ENCODE measurements at places on chromosomes 12 and 14.

- no peak for DNase-seq
Measured at GRCh38 chr14:69945912-69946311, 66.7 kb downstream of the SMOC1 start.

GRCh38 chr14:105471297-105471821 is 3.3 kb upstream of the CRIP2 start:
- DNase-seq: no peak

DNA sequence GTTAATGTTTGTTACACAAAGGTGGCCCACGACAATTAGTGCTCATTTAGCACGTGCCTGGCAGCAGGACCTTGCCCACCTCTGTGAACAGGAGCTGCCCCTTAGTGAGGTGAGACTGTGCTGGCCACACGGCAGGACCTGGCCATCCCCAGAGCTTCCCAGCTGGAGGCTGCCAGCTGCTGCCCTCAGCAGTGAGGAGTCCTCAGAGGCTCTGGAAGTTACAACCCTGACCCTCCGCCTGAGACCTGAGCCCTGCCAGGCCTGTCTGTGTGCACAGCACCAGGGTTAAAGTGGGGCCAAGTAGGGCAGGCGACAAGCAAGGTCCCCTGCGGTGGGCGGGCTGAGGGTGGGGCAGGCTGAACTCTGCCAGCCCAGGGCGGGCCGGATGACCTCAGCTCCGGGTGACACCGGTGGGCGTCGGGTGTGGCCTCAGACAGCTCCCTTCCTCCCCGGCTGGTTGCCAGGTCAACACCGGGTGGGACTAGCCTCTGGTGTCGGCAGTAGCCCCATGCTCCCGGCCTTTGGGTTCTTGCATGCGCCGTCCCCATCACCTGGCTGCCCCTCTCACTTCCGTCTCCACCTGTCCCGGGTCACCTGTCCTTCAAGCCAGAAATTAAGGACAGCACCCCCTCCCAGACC is 9.2 kb upstream of the LBHD2 start:
- no peak for DNase-seq

- no peak for DNase-seq
Measured at GRCh38 chr14:51082349-51082748, 12.6 kb downstream of the TRIM9 start.

GRCh38 chr12:131903270-131904255 is 9.1 kb downstream of the ULK1 start:
- DNase-seq: no peak

DNA sequence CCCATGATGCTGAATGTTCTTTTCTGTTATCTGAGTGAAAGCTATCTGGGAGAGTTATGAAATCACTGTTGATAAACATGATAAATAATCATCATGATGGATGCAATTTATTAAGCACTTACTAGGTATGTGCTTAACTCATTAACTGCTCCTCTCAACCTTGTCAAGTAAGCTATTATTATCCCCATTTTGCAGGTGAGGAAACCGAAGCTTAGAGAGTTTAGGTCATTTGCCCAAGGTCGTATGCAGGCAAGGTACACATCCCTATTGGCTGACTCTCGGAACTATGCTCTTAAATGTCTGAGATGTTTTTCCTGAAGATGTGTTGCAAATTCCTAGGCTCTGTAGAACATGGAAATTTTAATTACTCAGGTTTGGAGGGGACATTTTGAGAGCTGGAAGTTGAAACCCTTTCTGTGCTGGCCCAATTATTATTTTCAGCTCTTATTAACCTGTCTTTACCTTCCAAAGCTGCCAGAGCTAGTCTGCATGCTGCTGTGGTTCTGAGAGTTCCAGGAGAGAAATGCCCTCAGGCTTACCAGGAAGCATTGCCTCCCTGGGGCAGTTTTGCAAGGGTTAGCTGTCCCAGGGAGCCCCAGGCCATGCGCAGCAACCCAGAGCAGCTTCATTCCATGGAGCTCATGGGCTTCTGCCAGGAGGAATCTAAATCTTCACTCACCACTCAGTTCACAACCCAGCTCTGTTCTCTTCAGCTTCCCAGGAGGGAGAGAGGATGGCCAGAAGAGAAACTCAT is 55.6 kb upstream of the OAS1 start:
- no peak for DNase-seq

- DNase-seq: no peak
Measured at GRCh38 chr14:103105580-103106150, 11.1 kb downstream of the EXOC3L4 start.

DNA sequence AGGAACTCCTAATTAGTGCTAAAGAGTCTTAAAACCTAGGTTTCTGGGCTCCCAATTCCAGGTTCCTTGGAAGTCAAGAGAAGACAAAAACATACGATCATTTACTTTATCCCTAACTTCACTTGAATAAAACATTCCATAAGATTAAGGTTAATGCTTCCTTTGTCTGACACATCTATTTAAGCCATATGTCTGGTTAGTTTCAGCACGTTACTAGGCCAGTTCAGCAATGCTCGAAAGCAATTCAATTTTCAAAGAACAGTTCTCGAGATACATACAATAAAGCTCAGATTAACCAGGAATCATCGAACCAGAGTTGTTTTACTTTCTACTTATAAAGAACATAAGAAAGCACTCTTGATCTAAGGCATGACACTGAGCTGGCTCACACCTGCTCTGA is 68.0 kb upstream of the POC1B start:
- no peak for DNase-seq

DNA sequence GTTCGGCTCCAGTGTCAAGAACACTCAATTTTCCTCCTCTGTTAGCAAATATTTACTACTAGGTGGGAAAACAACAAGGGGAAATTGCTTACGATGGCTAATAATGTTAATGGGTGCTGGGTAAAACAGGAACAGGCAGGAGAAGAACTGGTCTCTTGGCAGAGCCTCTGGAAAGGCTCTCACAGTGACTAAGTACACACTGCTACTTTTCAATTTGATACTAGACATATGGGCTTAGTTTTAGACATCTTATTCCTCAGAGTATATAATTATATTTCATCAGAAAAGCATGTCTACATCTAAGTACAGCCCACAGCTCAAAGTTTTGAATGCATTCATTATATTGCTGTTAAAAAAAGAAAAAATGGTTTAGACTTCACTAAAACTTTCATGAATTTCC is 65.4 kb upstream of the SAV1 start:
- no peak for DNase-seq

Measured in C1 segment of cervical spinal cord (tissue), 14 donors.